ENCODE measurements at places on chromosomes 7 and 10. TPM values are rescaled to one million over a fixed set of nuclear protein-coding genes. Genes with fewer than 3 reads are reported as not detected.

DNA sequence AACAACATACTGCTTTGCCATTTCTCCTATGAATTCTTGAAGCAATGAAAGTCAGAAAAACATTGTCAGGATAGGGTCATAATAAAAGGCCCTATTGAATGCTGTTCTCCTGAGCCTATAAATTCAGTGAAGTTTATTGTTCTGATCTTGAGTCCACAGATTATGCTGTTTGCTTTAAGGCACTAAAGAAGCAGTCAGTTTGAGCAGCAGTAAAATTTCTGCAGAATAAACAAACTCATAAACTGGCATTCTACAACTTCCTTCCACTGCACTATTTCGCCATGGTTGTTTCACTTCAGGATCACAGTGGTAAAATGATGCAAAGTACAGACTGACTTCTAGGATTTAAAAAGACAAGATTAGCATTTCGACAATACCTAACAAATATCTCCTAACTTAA lies 503.2 kb downstream of the SH2D4B start:
- no peak for DNase-seq

Gene OAT
- total RNA-seq, result 48.2 TPM

Gene KBTBD2
- 16.1 TPM for total RNA-seq

DNA sequence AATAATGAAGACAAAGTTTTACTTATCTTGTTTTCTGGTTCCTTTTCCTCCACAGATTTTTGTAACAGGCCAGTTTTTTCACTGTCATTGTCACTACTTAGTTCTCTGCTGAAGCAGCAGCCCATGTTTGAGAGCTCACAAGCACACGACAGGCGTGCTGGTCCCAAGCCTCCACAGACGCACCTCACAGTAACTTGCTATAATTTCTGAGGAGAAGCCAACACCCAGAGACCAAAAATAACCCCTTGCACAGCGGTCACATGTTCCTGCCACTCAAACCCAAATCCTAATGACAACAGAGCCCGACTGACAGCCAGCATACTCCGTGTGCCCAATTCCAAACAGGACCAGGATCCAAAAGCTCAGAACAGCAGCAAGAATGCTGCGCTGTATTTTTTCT lies 58.5 kb downstream of the LARP4B start:
- DNase-seq, result no peak

Gene IL15RA
- 24.8 TPM for total RNA-seq

DNA sequence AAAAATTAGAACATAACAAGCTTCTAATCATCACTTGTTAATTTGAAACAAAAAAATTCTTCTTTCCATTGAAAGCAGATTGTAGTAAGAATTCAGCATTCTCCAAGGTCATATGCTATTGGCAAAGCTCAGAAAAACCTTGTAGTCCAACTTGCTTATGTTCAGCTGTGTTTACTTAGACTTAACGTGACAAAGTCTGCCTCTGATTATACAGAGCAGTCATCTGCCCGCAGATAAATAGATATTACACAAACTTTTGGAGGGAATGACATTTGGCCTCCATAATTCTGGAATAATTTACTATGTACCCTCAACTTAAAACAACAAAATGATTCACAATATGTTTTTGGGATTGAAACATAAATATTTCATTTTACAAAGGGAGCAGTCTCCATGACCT lies 45.8 kb downstream of the MKX start:
- no peak for DNase-seq

- DNase-seq, result no peak
Measured at GRCh38 chr10:78577712-78578111, 491.1 kb upstream of the ZMIZ1 start.

DNA sequence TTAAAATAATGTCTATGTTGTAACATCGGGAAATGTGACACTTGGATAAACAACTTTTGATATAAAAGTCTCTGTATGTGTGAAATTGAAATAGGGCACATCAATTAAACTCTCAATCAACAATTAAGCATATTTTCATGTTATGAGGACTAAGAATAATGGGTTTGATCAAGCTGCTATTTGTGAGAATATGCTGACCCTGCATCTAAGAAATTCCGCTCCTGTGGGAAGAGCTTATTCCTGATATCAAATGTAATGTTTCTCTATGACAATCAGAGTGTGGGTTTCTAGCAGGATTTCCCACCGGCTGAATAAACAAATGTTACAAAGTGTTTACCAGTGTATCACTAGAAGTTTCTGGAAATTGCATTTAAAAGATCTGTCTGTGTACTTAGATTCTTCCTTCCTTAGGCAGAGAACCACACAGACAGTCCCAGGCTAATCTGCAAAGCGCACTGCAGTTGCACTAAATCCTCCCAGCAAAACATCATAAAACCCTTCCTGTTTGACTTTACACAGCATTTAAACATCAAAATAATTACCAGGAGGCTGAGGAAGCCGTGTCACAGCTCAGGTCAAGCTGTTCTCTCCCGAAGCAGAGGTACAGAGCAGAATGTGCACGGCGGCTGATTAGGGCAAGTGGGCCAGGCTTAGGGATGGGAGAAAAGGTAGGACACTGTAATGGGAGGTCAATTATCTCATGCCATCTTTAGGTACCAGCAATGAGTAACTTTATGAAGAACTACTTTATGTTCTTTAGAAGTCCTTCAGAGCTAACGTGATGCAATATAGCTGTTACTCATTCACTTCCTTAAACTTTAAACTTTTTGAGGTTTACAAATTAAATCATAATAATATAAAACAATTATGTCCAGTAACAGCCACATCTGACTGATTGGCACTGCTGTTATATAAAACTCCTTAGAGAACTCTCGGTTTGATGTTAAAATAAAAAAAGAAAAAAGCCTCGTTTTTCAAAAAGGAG lies 109.1 kb upstream of the CTTNBP2 start:
- no peak for DNase-seq

- DNase-seq, result no peak
Measured at GRCh38 chr10:116766837-116767634, 24.7 kb upstream of the HSPA12A start.

All from ascending aorta (tissue), 2 donors.